ENCODE measurements at places on chromosomes 4 and X.

DNA sequence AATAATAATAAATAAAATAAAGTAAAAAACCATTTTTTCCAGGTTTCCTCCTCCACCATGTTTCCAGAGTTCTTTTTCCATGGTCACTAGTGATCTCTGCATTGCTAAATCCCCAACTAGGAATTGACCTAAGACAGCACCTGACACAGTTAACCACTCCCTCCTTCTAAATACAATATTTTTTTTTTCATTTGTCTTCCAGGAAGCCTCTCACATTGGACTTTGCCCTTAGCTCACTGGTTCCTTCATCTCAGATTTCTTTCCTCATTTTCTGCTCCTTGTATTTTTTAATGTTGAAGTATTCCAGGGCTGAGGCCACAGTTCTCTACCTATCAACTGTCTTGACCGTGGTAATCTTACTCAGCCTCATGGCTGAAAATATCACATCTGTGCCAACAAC is 187.3 kb upstream of the FAM241A start:
- no peak for DNase-seq

DNA sequence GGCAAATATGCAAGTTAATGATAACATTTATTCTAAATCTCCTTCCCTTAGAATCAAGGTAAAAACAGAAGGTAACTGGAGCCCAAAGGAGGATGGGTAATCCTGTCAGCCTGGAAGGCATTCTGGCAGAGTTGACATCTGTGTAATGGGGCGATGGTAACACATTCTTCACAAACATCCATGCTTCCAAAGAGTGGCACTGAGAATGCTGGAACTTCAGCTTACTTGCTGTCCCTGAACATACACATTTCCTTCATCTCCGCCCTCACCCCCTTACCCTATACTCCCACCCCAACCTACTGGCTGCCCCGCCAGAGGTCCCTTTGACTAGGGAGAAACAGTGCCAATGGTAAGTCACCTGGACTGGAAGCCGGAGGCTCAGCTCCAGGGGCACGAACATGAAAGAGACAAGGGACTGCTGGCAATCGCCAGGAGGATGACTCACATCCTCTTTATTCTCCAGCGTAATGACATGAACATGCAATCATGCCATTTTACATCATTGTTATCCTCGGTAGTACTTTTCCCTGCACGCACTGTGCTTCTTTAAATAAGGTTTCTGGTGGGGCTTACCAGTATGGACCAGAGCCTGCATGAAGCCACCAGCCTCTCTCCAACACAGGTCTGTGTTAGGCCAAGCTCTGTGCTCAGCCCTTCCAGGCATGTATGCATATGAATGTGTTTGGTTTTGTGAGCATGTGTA is 694.2 kb upstream of the TENM3 start:
- no peak for DNase-seq

DNA sequence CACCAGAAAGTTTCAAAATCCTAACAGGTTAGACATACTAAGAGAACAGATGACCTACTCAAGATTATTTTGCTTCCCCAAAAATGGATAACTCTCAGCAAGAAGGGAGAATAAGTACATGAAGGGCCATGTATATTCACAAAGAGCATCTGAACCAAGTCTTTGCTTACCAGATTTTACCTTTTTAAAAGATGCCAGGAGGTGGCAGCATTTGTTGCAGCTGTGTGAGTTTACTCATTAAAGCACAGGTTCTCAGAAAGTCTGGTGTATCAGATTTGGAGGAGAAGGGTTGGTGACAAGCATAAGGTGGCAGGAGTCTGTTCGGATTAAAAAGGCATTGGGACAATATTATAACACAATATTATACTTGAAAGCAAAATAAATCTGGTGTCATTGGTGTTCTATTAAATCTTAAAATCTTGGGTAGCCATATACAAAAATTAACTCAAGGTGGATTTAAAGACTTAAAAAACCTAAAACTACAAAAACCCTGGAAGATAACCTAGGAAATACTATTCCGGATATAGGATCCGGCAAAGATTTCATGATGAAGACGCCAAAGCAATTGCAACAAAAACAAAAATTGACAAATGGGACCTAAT is 51.3 kb upstream of the NFKB1 start:
- peak; percentile 72 for DNase-seq

- no peak for DNase-seq
Measured at GRCh38 chr4:164799410-164799809, 45.5 kb downstream of the SMIM31 start.

GRCh38 chr4:170051402-170051801 is 25.2 kb upstream of the MFAP3L start:
- DNase-seq = no peak

GRCh38 chrX:1587161-1587560 is 4.2 kb upstream of the AKAP17A start:
- DNase-seq = no peak

GRCh38 chr4:145773581-145774234 is 93.8 kb downstream of the C4orf51 start:
- DNase-seq = no peak

GRCh38 chrX:40395102-40395501 is 185.7 kb upstream of the ATP6AP2 start:
- DNase-seq = no peak

GRCh38 chrX:153708415-153708814 is 15.8 kb downstream of the BCAP31 start:
- DNase-seq = peak; percentile 47

DNA sequence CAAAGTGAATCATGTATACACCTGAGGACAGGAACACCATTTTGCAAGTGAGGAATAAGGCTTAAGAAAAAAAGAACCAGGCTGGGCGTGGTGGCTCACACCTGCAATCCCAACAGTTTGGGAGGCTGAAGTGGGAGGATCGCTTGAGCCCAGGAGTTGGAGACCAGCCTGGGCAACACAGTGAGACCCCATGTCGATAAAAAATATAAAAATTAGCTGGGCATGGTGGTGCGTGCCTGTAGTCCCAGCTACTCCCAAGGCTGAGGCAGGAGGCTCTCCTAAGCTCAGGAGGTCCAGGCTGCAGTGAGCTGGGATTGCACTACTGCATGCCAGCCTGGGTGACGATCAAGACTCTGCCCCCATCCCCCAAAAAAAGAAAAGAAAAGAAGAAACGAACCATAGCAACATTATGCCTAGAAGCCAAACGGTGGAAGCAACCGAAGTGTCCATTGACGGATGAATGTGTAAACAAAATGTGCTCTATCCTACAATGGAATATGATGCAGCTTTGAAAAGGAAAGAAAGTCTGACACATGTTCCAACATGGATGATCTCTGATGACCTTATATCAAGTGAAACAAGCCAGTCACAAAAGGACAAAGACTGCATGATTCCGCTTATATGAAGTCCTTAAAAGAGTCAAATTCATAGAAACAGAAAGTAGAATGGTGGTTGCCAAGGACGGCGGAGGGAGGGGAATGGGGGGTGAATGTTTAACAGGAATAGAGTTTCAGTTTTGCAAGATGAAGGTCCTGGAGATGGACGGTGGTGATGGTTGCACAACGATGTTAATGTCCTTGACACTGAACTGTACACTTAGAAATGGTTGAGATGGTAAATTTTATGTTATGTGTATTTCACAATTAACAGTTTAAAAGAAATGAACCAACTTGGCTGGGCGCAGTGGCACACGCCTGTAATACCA is 8.6 kb upstream of the KIAA0232 start:
- DNase-seq = no peak

DNA sequence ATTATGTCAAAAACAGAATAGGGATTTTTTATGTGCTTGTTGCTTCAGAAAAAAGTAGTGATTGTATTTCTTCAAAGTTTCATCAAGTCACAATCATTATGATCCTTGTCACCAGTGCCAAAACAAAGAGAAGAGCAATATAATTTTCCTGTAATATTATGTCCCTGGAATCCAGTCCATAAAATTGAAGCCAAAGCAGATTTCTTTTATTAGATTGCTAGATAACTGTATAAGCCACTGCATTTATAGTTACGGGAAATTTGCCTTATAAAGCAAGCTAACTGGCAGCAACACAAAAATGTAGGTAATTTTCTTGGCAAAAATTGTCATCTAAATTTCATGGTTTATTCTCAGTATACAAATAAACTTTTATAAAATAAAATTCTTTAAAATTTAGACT is 296.1 kb upstream of the ANKRD50 start:
- DNase-seq = no peak

DNA sequence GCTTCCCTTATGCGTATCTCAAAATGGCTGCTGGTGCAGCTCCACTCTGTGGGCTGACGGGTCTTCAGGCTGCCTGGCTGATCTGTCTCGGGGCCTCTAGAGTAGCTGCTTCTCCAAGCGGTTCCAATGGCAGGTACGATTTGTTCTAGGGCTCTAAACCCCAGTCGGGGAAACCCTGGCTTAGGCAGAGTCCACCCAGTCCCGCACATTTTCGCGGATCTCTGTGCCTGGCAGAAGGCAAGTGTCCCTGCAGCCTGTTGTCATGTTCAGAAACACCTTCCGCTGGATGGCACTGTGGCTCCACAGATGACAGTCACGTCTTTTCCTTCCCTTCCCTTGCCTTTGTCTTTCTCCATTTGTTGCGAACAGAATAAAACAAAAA is 54.4 kb downstream of the NBDY start:
- no peak for DNase-seq

- DNase-seq = peak; percentile 55
Measured at GRCh38 chr4:158255727-158256324, 45.5 kb downstream of the TMEM144 start.

GRCh38 chrX:14029039-14029424 is 660 bp downstream of the GEMIN8 start:
- DNase-seq = no peak

DNA sequence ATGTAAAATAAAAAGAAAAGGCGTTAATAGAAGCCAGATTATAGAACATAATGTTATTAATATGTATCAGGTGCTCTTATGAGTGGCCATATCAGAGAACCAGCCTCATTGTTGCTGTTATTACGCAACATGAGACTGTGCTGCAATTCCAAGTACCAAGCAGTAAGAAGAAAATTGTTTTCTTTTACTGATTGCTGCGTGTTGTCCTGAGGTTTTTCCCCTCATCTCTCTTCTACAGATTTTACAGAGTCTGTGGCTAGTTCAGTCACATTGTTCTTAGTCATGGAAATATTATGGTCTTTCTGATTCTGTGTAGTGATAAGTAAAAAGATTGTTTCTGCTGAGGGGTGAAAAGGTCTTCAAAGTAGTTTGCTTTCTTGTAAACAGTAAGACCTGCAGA is 55.9 kb downstream of the NPNT start:
- no peak for DNase-seq

- DNase-seq = no peak
Measured at GRCh38 chrX:47321823-47322371, 48.5 kb upstream of the ZNF157 start.

DNA sequence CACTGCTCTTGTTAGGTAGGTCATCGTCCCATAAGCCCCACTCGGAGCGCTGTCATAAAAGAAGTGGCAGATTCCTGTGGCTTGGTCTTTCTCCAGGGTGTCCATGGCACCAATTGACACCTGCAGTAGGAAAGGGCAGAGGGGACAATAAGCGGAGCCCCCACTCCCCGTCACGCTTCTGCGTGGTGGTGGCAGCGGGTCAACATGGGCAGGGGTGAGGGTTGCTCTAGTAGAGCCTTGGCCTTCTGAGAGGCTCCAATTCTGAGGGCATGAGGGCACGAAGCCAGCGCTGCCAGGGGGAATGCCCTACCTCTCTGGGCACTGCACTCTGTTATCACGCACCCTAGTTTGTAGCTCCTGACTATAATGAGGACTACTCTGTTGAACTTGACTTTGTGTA is 90.4 kb downstream of the PHKA2 start:
- no peak for DNase-seq

DNA sequence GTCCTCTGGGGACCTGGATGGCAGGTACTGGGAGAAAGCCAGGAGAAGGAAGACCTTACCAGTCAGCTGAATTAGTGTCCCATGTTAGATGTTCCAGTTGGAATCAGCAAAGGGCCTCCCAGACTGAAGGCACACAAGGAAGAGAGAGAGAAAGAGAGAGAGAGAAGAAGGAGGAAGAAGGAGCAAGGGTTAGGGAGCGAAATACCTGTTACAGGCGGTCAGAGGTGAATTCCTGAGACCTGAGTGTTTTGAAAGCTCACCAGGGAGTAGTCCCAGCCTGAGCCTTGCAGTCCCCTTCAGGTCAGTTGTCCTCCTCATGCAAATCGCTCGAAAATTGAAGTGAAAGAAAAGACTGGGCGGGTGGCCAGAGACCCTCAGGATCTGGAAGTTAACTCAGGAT is 60.3 kb downstream of the USP11 start:
- DNase-seq = no peak

GRCh38 chrX:63932907-63933306 is 147.9 kb upstream of the ARHGEF9 start:
- DNase-seq = no peak

DNA sequence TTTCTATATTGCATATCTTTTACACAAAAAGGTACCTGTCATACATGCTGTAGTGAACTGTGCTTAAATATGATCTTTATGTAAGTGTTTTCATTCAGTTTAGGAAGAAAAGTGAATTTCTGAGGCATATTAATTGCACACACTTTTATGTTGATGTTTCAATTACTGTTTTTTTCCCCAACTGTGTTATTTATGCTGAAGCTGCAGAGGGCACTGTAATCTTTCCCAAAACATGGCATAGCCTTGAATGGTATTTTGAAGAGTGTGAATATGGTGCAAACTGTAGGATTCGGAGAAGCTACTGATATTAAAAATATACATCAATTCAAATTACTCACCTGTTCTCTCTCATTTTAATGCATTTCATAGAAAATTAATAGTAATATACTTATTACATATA is 6.0 kb upstream of the CENPE start:
- peak; percentile 11 for DNase-seq

DNA sequence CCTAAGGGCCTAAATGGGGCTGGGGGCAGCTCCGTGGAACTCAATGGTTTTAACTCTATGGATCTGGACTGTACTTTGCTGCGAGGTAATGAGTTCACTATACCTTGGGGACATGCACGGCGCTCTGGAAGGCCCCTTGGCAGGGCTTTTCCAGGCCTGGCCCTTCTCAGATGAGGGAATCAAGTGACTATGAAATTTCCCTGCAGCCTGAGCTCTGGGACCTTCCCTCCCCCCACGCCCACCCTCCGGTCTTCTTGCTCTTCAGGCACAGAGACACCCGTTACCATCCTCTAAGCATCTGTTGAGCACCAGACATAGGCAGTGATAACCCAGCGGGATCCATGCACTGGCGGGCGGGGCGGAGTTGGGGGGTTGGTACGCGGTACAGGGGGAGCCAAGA is 109.2 kb downstream of the PSAPL1 start:
- DNase-seq = no peak

DNA sequence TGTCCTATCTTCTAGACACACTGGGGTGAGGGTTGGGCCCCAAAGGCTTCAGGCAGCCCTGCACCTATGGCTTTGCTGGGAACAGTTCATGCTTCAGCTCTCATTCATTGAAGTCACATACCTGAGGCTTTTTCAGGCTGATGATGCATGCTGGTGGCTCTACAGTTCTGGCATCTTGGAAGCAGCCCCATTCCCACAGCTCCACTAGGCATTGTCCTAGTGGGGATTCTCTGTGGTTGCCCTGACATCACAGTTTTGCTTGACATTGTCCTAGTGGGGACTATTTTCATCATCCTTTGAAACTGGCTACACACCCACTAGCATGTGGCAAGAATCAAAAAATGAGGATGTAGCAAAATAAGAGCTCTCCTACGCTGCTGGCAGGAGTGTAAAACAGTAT is 37.7 kb upstream of the C4orf17 start:
- no peak for DNase-seq

All from AML-193 (cell line).